Activated CD4-positive, alpha-beta T cell treated with anti-CD3 and anti-CD28 coated beads for 36 hours (primary cell): ENCODE measurements at places on chromosomes 4 and X.

- no peak for DNase-seq
Observed at GRCh38 chr4:88511236-88511635, 12.3 kb downstream of the PYURF start.

GRCh38 chr4:169852481-169852880 lies 94.7 kb upstream of the HPF1 start:
- DNase-seq, result no peak

DNA sequence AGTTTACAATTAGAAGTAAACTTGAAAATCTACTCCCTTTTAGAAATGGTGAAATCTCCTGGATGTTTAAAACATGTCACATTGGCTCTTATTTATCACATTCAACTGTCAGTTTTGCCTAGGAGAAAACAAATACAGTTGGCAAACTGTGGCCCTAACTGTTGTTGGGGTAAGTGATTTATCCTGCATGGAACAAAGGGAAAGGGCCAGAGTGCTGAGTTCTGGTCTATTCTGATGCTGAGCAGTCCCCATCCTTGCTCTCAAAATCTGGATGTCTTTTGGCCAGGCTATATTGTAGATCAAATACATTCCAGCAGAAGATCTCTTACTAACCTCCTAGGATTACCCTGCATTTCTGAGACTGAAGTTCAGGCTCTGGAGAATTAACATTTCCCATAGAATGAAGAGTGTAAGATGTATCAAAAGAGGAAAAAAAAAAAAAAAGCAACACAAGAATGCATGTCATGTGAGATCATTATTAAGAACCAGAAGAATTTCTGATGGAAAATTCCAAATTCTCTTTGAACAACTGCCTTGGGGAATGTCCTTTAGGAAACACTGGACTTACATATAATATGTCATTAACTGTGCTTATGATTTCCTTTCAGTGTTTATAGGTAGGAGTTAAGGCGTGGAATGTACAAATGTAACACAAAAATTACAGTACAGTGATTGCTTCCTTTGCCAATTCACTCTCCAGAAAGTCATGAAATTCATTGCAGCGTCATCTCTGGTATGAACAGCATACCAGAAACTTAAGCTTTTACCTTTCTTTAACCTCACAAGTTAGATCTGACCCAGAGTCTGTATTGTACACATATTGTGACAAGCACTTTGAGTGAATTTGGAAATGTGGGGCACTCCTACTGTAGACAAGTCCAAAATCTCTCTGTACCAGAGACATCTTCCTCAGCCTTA lies 1012.5 kb upstream of the LCORL start:
- DNase-seq, result no peak

DNA sequence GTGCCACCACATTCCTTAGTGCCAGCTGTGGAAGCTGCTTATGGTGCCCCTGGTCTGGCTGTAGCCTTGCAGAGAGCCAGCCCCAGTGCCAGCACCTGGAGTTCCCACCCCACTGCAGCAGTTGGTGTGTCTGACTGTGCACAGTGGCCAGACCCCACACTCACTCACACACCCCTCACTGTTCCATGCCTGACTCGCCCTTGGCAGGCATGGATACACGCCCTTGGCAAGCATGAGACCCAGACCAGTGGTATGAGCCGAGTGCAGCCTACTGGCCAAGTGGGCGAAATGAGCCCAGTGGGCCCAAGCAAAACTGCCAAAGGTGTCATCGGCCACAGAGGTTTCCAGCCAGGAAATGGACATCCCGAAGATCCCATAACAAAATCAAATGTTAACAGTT lies 27.4 kb downstream of the NAA11 start:
- no peak for DNase-seq

GRCh38 chr4:18025288-18025687 lies 3.7 kb upstream of the LCORL start:
- no peak for DNase-seq

GRCh38 chr4:55762819-55763218 lies 56.8 kb upstream of the EXOC1L start:
- no peak for DNase-seq

DNA sequence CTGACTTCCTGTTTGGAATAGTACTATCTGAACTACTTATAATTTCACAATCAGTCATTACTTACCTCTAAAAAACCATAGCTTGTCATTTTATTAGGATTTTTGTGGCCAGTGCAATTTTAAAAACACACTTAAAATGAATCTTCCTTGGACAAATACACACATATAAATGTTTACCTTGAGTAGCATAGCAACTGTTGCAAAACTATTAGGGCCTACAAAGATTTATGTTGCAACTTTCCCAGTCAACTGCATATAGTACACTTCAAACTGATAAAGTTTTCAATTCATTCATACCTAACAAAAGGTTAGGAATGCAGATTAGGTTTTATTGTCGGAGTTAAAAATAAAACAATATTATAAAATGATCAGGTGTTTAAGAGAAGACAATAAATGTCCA lies 193.0 kb downstream of the PDGFC start:
- no peak for DNase-seq
